ENCODE measurements at places on chromosomes 12 and 14. TPM values are rescaled to one million over a fixed set of nuclear protein-coding genes. Genes with fewer than 3 reads are reported as not detected.

- DNase-seq: no peak
Measured at GRCh38 chr12:18439541-18439940, 178.2 kb downstream of the PIK3C2G start.

Gene KCNMB4
- 18.0 TPM for total RNA-seq

Gene CISTR
- not detected for total RNA-seq

Gene TMEM132C
- total RNA-seq: 0.04 TPM

GRCh38 chr14:24321212-24321975 lies 10.1 kb downstream of the LTB4R start:
- DNase-seq: peak; percentile 32

- no peak for DNase-seq
Measured at GRCh38 chr14:55592436-55592835, 12.4 kb downstream of the KTN1 start.

Data from GM23338 (cell line).